Motor neuron (in vitro differentiated cells): ENCODE measurements at places on chromosomes 2 and 18.

GRCh38 chr18:6482198-6482977 is 67.7 kb upstream of the L3MBTL4 start:
- peak; percentile 45 for ATAC-seq

DNA sequence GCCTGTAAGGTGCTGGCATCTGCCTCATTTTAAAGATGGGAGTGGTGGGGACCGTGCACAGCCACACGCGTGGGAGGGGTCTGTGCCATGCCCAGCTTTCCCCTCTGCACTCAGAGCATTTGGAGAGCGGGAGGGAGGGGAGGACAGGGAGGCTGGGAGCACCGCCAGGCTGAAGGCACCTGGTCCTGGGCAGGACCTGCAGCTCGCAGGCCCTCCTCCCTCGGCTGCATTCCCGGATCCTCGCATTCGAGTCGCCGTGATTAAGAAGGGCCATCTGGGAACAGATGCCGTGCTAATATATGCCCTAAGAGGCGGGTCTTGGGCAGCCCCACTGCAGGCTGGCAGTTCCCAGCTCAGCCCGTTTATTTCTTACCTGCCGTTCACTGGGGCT is 84.0 kb downstream of the PTGR3 start:
- no peak for ATAC-seq

GRCh38 chr18:30439174-30439573 is 603.4 kb downstream of the DSC3 start:
- no peak for ATAC-seq

- ATAC-seq, result no peak
Observed at GRCh38 chr2:24501813-24502212, 10.8 kb downstream of the NCOA1 start.

- ATAC-seq, result no peak
Observed at GRCh38 chr2:66565291-66565690, 130.4 kb downstream of the MEIS1 start.

DNA sequence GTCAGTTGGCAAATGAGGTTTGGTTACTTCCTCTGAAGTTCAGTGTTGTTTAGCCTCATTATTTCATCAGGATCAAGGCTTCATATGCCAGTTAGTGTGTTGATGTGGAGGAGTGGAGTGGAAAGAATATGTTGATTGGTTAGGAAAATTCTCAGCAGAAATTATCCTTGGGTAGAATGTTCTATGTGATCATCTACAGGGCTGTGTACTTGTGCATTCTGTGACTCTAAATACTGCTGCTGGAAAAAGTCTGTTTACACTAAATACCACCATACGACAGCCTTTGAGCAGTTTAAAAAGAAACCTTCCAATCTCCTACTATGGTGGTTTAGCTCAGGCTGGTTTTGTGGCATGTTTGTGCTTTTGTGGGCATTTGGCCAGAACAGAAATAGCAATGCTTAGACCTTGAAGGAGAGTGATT is 25.8 kb downstream of the CAB39 start:
- ATAC-seq, result no peak

DNA sequence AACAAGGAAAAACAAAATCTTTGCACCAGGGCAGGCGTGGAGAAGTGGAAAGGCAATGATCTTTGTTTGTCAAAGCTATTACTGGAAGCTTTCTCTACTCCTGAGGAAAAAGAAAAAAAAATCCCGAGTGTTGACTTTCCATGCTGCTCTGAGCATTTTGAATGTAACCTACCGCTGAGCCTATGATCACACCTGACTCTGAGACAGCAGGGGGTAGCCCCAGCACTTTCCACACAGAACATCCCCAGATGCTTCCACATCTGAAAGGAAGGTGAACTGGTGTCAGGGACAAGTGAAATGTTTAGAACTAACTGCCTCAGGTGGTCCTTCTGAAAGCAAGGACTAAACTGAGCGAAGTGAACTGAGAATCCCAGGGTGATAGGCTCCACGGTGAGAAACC is 1315.1 kb upstream of the DDX18 start:
- no peak for ATAC-seq

DNA sequence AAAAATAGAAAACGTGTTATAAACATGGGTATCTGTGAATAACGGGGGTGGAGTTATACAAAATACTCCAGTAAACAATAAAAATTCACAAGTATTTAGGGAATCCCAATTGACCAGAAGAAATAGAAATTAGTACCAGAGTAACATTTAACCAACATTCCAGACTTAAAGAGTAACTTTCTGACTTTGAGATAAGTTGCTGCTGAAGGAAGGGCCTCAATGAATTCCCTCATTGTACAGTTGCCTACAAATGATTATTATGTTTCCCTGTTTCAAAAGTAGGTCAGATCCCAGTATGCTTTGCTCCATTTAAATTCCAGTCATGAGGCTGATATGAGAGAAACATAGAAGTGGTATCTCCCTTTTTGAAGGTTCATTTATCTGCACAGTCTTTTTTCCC is 88.3 kb upstream of the KCNH7 start:
- ATAC-seq, result no peak

DNA sequence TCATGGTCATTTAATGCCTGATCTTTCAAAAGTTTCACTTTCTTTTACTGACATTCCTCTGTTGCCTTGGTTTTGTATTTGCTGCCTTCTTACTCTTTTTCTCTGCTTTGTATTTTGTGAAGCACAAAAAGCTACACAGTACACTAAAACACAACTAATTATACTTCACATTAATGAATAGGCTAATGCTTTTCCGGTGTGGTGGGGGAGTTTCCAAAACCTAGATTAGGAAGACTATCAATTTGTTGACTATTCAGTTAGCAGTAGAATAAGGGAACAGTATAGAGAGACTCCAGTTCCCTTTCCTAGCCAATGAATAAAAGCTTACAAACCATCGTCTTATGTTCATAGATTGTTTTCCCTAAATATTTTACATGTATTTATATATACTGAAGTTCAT is 468.3 kb downstream of the SPAG16 start:
- ATAC-seq, result no peak

DNA sequence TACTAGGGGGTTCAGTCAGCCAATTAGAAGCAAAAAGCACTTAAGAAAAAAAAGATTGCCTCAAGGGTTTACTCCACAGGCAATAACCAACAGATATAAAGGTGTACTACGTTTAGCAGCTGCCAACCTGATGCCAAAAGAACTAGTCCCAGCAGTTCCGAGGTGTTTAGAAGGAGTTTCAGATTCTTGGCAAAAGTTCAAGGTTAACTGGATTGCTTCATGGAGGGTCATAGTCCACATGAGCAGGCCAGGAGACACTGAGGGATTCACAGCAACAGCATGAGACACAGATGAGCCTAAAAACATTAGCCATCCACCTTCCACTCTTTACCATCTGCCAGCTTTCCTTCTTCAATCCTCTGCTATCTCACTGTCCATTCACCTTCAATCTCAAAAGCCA is 4.9 kb upstream of the DNAH7 start:
- no peak for ATAC-seq

DNA sequence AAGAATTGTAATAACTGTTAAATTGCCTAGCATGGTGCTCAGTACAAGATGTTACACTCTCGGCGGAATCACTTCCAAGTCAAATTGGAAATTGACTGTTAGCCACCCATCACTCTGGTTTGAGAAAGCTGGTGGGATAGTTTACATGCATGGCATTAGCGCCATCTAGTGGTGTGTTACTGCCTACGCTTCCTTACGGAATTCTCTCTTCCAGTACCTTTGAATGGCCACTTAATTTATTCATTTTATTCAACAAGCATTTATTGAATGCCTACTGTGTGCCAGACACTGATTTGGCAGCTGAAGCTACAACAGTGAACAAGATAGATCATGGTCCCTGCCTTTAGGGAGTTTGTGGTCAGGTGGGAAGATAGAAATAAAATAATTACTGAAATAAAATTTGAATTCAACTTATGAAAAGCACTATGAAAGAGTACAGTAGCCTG is 171.2 kb downstream of the TMEM247 start:
- peak; percentile 60 for ATAC-seq
